Tibial nerve (tissue), 4 donors: ENCODE measurements at places on chromosomes 5 and 9.
A peak's percentile ranks its signal among the peaks of the same experiment; 100 is the strongest.

GRCh38 chr9:127067603-127068220 lies 54.7 kb downstream of the ANGPTL2 start:
- DNase-seq, result no peak

GRCh38 chr9:114312513-114312875 lies 10.4 kb upstream of the ORM1 start:
- DNase-seq, result no peak

DNA sequence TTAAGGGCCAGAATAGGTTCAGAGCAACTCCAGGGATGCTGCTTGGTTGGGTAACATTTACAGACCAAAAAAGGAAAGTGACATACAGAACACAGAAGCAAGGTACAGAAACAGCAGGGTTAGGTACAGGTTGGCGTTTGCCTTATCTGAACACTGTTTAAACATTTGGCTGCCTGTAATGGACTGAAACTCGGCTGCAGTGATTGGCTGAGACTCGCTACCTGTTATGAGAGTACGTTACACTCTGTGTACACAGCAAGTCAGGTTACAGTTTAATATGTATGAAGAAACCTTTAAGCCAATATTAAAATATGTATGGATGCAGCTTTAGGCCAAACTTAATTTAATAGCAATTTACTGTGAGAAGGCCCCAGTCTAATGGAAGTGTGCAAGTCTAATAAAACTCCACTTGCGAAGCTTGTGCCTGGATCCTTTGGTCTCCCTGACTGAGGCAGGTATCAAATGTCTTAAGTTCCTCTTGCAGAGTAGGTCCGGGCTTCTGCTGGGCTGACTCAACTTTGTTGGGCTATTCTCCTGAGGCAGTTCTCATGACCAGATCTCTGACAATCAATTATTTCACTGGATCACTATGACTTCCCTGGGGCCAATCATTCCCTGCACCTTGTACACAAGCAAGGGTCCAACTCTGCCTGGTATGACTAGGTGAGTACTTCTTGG lies 204.9 kb downstream of the ZNF462 start:
- DNase-seq, result no peak

GRCh38 chr5:134511796-134512660 lies 13.4 kb upstream of the JADE2 start:
- peak; percentile 69 for DNase-seq

DNA sequence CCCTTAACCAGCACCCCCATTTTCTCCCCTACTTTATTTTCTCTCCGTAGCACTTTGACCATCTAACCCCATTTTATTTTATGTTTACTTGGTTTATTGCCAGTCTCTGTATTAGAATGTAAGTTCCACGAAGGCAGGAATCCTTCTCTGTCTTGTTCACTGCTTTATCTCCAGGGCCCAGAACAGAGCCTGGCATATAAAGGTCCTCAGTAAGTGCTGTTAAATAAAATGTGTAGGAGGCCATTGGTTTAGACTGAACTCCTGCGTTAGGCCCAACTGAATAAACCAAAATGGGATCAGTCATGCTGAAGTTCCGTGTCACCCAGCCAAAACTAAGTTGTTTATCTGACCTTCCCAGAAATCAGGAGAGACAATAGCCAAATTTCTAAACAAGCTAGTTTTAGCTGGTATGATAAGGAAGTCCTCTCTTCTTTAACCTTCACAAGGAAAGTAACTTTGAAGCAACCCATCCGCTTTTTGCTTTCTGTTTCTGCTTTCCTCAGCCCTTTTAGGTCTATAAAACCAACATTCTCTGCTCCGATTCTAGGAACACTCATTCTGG lies 29.0 kb upstream of the CCNJL start:
- no peak for DNase-seq

DNA sequence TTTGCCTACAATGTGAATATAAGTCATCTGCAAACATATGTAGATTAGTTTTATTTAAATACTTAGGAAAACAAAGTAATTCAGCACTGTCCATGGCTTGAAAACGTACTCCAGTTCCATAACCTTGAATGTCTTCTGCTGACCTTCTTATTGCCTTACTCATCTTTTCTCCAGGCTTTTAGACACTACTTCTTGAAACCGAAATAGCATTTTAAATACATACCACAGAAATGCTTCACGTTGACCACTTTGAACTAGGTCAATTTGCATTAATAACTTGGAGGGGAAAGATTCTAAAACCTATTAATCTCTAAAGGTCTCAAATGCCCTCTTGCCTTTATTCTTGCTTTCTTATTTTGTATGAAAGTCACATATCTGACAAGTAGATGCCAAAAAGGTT lies 995.4 kb upstream of the ACO1 start:
- DNase-seq, result no peak

DNA sequence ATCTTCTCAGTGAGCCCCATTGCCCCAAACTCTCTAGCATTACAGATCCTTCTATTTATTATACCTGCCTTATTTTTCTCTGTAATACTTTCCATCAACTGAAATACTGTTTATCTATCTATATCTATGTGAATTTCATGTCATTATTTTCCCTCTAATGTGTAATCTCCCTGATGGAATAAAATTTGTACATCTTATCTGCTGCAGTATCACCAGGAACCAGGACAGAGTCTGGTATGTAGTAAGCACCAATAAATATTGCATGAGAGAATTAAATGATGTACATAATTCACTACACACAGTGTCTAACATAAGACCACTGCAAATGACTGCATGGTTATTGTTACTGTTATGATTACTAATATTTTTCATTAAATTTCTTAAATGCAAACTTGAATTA lies 759.1 kb downstream of the PRELID2 start:
- no peak for DNase-seq

DNA sequence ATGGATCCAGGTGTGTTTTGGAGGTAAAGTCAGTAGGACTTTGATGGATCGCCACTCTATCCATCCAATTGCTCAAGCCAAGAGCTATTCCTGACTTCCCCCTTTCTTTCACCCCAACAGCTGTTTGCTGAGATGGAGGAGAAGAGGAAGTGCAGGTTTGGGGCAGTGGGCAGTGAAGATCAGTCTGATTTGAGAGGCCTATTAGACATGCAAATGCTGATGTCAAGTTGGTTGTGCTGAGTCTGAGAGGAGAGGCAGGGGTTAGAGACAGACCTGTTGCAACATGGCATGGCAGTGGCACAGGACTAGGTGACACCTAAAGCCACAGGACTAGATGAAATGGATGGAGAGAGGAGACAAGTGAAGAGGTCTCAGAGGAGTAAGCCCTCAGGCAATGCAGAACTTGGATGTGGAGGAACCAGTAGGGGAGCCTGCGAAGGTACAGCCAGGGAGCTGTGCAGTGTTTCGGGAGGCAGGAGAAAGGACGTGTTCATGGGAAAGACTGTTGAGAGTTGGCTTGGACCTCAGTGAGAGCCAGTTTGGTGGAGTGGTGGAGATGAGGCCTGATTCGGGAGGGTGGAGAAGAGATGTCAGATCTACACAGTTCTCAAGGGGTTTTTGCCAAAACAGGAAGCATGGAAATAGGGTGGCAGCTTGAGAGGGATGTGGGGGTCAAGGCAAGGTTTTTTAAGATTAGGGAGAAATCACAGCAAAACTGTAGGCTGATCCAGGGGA lies 175.0 kb downstream of the MACROH2A1 start:
- no peak for DNase-seq

DNA sequence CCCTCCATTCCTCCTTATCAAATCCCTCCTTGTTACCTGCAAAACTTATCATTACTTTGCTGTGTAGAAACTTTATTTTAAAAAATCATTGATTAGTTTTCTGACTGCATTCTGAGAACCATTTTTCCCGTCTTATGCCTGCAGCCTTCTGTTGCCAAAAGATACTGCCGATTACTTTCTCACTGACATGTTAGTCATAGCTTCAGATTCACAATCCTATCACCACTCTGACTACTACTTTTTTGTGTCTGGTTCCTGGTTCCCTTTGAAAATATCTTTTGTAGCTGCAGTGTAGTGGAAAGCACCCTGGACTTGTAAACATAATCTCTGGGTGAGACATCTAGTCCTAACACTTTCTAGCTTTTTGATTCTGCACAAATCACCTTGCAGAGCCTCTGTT lies 71.7 kb downstream of the NR2F1 start:
- no peak for DNase-seq

DNA sequence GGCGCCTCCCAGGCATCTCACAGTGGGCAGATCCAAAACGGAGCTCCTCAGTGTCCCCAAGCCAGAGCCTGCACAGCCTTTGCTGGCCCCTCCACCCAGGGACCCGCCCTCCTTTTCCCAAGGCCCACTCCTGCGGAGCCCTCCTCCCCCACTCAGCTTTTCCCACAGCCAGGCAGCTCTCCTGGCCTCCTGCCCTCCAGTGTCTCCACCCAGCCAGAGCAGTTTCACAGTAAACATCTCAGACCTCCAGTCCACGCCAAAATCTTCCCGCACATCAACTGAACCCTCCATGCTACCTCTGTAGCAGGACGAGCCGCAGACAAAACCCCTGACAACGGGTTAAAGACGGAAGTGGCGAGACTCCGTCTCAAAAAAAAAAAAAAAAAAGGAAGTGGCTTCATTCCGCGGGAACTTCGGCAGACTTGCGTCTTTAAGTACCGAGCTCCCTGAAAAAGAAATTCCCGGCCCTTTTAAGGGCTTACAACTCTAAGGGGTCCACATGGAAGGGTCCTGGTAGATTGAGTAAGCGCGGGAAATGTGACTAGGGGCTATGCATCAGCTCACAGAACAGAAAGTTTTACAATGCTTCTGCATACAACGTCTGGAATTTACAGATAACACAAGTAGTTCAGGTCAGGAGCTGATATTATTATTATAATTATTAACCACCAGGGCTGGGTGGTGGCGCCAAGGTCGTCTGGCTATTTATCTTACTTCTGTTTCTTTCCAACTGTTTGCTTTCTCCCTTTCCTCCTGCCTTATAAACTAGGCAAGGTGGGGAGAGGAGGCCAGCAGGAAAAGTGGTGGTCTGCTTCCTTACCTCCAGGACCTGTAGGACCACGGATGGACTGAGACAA lies 11.4 kb upstream of the GRIN1 start:
- DNase-seq, result no peak

DNA sequence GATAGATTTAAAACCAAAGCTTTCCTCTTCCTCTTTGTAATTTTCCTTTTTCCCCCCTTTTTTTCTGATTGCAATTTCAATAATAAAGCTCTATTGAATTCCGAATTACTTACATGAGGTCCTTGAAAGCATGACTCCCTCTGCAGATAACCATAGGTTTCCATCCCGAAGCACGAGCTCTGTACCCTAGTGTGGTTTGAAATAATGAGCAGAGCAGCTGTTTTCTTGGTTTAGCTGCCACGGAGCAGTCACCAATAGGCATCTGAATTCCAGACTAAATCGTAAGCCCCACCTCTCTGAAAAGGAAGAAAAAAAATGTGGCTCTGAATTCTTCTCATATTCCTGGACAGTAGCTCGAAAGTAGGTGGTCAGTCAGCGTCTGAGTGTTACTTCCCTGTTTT lies 18.5 kb upstream of the GNE start:
- DNase-seq, result no peak
